GM19239 (cell line): ENCODE measurements at places on chromosomes 16 and 17.

GRCh38 chr16:47699106-47699505 is 238.0 kb downstream of the PHKB start:
- no peak for DNase-seq

GRCh38 chr17:55171634-55172328 is 93.0 kb upstream of the HLF start:
- DNase-seq, result no peak

DNA sequence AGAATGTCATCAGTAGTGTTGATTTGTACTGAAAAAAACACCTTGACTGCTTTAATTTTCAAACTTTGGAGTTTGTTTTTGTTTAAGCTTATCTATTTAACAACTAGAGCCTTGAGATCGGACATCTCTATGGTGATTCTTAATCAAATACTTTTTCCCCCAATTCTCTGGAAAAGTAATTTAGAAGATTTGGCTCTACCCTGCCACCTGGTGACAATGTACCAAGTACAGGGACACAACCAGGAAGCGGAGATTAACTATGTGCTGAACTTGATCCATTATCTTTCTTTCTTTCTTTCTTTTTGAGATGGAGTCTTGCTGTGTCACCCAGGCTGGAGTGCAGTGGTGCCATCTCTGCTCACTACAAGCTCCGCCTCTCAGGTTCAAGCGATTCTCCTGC is 30.8 kb downstream of the USP43 start:
- no peak for DNase-seq

- DNase-seq, result no peak
Measured at GRCh38 chr17:1744551-1745512, 2.2 kb downstream of the SERPINF2 start.

- DNase-seq, result no peak
Measured at GRCh38 chr17:76075364-76076145, 974 bp downstream of the GALR2 start.

GRCh38 chr17:60332574-60332973 is 59.4 kb downstream of the USP32 start:
- no peak for DNase-seq

DNA sequence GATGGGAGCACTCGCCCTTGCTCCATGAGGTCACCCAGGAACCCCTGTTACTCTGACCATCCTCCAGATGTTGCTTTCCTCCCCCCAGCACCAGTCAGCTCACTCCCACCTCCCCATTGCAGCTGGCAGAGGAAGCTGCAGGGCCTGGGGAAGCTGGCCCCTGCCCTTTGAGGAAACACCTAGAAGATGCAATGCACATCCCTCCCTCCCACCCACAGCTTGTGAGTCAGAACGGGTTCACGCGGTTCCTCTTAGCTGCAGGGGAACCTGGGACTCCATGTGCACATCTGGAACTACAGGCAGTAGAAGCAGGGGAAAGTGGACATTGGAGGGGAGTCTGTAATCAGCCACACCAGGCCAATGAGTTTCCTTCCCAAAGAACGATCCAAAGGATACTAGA is 96.9 kb downstream of the KATNIP start:
- DNase-seq, result no peak

DNA sequence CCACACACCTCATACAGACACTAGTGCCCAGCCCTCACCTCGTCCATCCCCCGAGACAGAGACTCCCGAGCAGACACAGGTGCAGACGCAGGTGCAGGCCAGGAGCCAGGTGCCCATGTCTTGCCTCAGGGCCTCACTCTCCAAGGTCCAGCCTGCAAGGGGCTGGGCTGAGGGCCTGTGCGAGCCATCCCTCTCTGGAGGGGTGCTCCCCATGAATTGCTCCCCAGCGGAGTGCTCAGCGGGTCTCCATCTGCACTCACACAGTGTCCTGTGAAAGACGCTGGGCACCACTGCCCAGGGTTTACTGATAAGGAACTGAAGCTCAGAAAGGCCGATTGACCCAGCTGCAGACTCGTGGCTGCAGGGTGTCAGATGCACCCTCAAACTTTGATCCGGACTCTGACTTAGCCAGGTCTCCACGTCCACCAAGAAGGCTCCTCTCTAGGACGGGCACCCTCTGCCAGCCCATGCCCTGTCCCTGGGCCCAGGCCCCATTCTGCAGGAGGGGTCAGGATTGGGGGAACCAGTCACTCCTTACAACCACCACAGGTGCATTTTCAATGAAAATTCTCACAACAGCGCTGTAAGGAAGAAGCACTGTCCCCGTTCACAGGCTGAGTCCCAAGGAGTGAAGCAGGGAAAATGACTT is 16.9 kb downstream of the POLR3K start:
- no peak for DNase-seq

DNA sequence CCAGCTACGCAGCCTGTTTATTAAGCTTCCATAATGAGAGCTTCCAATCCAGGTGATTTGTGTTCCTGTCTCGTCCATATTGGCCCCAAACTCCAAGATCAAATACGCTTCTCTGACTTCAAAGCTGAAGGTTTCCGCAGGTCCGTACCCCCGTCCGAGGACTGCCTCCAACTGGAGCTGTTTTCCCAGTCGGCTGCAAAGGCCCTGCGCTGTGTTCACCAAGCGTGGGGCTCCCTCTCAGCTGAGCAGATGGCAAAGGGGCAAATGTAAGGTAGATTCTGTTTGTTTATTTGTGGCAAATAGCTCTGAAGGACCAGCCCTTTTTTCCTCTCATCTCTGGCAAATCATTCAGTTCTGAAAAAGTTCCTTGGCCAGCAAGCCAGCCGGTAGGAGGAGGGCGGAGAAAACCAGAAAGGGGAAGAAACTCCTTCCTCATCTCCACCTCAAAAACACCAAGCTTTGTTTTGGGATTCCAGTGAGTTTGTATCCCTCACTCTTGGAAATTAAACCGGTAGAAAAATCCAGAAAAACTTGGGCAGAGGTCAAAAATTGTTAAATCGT is 35.2 kb downstream of the NXN start:
- DNase-seq, result no peak

GRCh38 chr16:50252082-50252611 is 14.2 kb upstream of the ADCY7 start:
- DNase-seq, result no peak

- DNase-seq, result no peak
Measured at GRCh38 chr16:58127033-58127556, 2.1 kb downstream of the CFAP20 start.

GRCh38 chr17:60747069-60747808 is 69.6 kb downstream of the BCAS3 start:
- DNase-seq, result no peak

DNA sequence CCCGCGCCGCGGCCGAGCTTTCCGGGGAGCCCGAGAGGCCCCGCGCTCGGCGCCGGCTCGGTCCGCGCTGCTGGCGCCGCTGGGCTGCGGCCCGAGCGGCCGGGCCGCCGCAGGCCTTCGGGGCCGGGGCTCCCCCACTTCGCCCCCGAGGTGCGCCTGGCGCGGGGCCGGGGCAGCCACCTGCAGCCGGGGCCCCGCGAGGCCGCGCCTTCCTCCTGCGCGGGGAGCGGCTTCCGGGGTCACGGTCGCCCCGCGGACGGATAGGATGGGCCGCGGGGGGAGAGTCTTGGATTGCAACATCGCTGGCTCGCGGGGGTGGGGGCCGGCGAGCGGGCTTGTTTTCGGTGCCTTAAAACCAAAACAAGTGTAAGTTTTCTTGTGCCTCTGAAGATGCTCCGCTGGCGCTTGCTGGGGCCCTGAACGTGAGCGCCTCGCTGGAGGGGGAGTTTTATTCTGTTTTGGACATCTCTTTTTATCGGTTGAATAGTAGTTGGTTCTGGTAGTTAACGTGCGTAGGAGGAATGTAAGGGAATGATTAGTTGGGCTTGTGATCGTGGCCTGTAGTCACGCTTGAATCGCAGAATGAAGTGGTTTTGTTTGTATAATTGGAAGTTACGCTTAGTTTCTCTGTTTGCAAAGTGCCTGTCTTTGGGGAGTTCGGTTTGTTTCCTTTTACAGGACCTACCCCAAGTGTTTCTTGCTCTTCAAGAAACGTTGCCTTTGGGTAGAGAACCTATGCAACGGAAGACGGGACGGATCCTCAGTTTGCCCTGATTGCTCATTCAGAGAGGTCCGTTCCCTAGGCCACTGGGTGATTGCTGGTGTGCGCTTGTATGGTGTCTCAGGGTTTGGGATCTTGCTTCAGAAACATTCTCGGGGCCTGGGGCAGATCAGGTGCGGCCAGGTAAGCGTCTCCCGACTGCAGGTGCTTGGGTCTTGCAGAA is 724 bp downstream of the UBE2I start:
- peak; percentile 60 for DNase-seq

DNA sequence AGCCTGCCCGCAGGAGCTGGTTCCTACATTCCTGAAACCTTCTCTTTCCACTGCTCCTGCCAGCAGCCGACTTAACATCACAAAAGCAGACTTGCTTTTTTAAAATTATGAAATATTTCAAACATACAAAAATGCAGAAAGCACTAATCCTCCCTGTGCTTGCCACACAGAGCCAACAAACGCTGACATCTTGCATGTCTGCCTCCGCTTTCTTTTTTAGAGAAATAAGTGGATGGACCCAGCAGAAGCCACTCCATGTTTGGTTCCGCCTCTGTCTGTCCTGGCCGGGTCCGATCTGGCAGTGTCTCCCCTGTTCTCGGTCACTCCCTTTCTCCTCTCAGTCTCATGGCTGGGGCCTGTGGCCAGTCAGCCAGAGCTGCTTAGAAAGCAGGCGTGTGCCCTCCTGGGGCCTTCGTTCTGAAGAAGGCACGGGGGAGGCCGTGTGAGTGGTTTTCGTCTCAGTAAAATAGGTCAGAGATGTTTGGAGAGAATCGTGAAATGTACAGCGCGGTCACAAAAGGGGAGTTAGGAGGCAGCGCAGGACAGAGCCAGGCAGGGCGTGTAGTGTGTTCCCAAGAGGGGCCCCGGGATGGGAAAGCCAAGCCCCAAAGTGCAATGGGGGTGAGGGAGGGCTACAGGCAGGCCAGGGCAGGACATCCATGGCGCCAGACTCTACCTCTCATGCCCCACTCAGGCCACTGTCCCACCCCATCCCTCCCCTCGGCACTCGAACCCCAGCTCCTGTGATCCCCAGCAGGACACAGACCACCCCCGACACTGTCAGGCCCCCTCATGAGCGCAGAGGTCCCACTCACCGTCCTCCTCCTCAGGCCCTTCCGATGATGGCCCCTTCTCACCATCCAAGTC is 23.2 kb downstream of the MXRA7 start:
- DNase-seq, result no peak

DNA sequence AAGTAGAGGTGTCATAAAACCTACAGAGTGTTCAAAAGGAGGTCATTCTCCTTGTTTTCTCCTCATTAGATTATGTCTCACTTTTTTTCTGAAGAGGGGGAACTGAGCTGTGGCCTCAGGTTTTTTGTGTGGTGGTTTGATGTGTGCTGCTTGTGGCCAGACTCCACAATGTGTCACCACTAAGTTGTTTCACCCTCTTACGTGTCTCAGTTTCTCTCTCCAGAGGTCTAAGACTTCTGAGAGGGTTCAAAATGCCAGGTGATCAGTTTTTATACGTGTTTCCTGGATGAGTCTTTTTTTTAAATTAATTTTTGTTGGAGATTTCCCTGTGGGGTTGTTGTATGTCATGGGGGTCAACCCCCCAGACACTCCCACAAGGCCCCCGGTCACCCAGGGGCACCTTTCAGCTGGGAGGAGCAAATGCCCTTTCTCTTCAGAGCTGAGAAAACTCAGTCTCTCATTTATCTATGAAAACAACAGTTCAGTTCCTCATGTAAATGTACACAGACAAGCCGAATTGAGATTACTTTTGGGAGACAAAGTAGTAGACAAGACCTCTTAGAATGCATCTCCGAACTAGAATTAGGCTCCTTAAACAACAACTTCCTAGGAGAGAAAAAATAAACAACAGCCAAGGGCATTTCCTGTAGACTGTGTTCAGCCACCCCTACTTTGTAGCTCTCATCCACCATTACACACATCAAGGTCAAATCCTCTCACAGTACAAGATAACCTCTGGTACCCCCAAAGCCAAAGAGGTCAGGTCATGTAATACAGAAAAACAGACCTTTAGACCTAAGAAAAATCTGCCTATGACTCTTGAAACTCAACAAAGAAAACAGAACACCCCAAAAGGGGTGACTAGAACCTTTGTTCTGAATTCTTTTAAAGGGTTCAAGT is 23.9 kb upstream of the TMEM98 start:
- no peak for DNase-seq

GRCh38 chr16:28623172-28623711 is 13.4 kb upstream of the SULT1A1 start:
- peak; percentile 36 for DNase-seq

GRCh38 chr17:6231886-6232731 is 161.9 kb downstream of the WSCD1 start:
- DNase-seq, result no peak

DNA sequence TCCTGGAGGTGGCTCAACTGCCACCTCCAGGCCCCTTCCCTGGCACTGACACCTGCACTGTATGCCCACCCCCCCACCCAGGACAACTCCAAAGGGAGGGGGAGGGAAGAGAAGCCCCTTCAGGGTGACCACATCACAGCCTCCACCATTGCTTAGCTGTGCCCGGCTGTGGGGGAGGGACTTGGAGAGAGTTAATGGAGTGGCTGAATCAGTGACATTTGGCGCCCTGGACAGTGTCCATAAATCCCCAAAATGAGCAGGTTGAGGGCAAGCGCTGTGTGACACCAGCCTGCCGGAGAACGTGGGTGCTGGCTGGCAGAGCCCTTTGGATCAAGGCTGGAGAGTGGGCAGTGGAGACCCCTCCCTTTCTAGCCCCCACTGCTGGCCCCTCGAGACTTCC is 883 bp downstream of the USH1G start:
- DNase-seq, result no peak

GRCh38 chr16:4273858-4274311 is 1.1 kb upstream of the TFAP4 start:
- DNase-seq, result no peak

DNA sequence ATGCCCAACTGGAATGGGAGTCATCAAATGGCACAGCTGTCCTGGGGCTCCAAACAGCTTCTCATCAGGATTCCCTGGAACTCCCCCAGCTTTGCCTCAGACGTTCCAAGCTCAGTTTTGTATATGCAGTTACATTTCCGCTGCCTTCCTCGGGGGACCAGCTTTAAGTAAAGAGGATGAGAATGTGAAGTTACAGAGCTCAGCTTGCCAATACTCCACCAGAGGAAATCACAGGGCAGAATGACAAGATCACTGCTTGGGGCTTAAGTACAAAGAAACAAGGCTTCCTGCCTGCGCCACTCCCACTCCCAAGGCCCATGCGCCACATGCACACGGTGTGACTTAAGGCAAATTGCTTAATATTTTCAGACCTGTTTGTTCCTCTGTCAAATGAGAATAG is 272.4 kb upstream of the CDH11 start:
- no peak for DNase-seq

GRCh38 chr16:80936410-80936809 is 70.3 kb downstream of the CMC2 start:
- no peak for DNase-seq

DNA sequence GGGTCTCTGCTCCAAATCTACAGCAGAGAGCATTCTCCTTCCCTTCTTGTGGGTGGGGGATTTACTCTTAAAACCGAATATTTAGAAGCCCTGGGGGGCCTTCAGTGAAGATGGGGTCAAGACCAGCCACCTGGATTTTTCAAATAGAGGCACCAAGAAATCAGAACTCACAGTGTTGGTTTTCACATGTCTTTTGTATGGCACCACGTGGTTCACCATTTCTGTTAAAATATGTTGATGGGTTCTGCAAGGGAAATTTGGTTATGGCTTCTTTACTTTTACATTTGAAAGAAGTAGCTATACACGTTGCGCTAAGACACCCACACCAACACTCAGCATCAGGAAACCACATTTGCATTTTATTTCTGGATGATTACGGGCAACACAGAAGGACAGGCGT is 17.7 kb downstream of the MAF start:
- no peak for DNase-seq

GRCh38 chr16:51615141-51615540 is 464.1 kb upstream of the SALL1 start:
- DNase-seq, result no peak

- DNase-seq, result no peak
Measured at GRCh38 chr16:2775131-2775716, 1.9 kb downstream of the ELOB start.
